Activated naive CD4-positive, alpha-beta T cell (primary cell): ENCODE measurements at places on chromosomes 2 and 18.
A peak's percentile ranks its signal among the peaks of the same experiment; 100 is the strongest.

GRCh38 chr18:72692086-72692485, 147.9 kb upstream of the CBLN2 start:
- DNase-seq, result no peak

DNA sequence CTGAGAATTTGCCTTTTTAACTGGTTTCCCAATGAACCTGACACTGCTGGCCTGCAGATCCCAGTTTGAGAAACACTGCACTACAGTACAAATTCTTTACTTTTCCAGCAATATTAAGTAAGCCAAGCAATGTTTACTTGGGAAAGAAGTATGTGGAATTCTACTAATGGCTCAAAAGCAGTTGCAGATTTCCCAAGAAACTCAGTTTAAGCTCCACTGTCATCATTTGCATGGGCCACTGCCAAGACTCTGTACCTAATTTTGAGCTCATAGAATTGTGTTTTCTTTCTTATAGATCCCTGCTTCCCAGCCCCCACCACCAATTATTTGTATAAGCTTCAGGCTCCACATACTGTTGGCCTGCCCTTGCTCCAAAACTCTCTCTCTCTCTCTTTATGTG, 676.1 kb downstream of the RNF144A start:
- no peak for DNase-seq

- DNase-seq, result peak; percentile 11
These were observed 9.5 kb upstream of the ZNF396 start for GRCh38 chr18:35386600-35387100.

GRCh38 chr2:217942731-217943335, 60.0 kb downstream of the TNS1 start:
- DNase-seq, result no peak

DNA sequence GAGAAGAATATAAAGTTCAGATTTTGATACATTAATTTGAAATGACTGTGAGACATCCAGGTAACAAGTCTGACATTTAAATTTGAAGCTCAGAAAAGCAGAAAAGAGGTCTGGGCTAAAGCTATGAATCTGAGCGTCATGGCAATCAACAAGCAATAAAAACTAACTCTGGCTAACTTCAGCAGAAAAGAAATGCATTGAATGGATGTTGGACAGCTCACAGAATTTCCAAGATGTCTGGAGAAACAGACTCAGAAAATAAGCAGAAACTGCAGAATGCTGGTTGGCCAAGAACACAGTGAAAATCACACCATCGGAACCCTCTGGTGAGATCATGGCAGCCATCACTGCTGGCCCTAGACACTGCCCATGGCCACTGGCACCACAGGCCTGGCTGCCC, 366.6 kb downstream of the METTL4 start:
- DNase-seq, result no peak

DNA sequence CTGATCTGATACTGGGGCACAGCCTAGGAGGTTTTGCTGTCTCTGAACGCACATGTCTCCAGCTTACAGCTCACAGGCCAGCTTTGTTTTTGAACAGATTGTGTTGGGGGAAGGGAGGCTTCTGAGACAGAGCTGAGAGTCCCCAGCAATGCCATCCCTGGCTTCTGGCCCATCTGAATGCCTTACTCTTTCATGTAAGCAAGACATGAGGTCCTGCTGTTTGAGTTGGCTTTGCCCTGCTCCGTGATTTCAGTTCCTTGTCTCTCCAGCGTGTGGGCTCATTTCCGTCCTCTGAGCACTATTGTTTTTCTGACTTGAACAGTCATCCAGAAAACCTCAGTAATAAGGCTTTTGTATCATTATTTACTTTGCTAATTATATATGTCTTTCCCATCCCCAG, 194.9 kb upstream of the TNP1 start:
- DNase-seq, result no peak

DNA sequence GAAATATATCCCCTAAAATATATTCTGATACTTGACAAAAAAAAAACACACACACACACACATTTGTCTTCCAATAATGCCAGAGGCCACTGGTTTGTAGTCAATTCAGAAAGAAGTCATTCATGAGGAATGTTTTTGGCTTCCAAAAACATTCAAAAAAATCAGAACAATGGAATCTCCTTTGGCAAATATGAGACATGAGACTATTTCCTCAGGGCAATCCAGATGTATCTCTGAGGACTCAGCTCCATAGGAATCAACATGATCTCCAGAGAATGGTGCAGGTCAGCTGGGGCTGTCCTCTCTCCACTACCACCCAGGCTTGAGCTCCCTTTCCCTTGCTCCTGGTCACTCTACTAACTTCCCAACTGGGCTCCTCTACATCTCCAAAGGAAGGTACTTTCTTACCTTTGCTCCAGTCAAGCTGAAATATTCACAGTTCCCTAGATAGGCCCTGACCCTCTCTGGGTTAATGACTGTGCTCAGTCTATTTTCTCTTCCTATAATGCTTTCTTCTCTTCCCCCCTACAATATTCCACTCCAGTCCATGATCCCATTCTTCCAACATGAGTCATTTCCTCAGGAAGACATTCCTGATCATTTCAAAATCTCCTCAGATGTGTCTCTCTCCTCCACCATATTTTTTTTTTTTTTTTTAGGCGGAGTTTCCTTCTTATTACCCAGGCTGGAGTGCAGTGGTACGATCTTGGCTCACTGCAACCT, 145.3 kb downstream of the C1D start:
- DNase-seq, result no peak

- no peak for DNase-seq
These were observed 144.4 kb downstream of the MBP start for GRCh38 chr18:76988031-76988826.

DNA sequence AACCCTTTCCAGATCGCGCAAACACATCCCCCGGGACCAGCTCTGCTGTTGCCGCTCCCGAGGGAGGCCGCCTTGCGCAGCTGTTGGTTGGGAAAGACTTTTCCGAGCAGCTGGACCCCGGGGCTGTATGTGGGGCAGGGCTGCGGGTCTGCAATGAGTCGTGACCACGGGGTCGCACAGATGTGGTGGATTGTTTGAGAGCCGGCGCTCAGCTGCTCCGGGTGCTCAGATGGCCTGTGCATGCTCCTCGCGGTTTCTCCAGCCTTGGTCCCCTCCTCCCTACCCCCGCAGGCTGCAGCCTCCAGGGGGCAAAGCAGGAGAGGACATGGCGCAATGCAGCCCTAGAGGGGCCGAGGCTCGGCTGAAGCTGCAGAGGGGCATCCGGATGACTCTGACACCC, 105.2 kb upstream of the OTOS start:
- DNase-seq, result no peak

DNA sequence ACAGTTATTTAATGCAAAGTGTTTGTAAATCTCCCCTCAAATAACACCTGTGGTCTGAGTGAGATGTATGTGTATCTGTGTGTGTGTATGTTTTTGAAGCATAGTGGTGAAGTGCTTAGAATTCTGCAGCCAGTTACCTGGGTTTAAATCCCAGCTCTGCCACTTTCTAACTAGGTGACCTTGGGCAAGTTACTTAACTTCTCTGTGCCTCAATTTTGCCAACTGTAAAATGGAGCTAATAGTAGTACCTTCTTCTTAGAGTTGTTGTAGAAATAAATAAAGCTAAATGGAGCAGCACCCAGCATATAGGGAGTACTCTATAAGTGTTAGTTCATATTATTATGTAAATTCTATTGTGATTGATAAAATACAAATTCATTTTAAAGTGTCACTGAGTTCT, 48.9 kb downstream of the TGFA start:
- DNase-seq, result no peak

- DNase-seq, result no peak
These were observed 215.2 kb upstream of the LRRTM1 start for GRCh38 chr2:80519699-80520291.

GRCh38 chr2:176126929-176127773, 2.4 kb upstream of the HOXD8 start:
- DNase-seq, result peak; percentile 42

- DNase-seq, result no peak
These were observed 236.0 kb downstream of the DOK6 start for GRCh38 chr18:69636529-69637301.

DNA sequence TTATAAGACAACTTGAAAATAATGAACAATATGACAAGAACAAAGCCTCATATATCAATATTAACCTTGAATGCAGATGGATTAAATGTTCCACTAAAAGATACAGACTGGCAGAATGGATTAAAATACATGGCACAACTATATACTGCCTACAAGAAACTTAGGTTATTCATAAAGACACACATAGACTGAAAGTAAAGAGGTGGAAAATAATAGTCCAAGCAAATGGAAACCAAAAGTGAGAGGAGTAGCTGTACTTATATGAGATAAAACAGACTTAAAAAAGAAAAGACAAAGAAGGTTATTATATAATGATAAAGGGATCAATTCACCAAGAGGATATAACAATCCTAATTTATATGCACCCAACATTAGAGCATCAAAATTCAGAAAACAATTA, 18.2 kb downstream of the LMAN1 start:
- DNase-seq, result no peak

DNA sequence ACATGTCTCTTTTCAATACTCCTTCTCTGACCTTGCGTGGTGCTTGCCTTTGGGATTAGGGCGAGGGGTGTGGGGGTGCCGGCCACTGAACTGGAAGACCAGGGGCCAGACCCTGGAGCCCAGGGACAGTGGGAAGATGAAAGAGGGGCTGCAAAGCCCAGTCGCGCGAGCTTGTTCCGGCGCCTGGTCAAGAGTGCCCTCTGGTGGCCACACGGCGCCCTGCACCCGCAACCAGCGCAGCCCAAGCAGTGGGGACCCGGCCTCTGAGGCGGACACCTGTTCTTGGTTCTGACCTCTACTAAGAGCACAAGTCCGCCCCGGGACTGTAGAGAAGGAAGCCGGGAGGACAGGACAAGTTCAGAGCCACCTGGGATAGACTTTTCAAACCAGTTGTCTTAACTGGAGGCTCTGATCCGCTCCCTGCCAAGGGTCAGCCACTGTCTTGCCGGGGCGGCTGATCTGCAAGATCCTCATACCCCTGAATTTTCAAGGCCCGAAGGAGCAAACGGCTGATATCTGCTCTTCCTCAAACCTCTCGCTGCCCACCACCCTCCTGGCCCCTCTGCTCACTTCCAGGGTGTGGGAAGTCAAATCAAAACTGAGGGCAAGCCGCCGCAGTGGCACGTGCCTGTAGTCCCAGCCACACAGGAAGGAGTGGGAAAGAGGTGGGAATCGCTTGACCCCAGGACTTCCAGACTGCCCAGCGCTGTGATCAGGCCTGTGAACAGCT, 14.9 kb upstream of the MSH6 start:
- peak; percentile 69 for DNase-seq

DNA sequence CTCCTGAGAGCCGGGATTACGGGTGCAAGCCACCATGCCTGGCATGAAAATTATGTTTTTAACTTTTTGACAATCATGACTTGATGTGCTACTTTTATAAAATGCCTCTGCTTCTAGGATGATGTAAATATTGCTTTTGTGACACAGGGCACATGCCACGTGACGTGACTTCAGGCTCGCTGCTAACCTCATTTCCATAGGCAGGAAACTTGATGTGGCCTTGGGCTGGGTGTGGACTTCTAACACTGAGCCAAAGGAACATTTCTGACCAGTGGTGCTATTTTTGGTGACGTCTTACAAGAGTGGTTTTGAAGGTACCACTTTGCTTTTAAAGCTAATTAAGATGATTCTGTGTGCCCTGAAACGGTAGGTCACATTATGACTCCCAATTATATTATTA, 34.2 kb upstream of the THOC1 start:
- no peak for DNase-seq

GRCh38 chr2:232891621-232892071, 21.6 kb downstream of the SNORC start:
- no peak for DNase-seq

DNA sequence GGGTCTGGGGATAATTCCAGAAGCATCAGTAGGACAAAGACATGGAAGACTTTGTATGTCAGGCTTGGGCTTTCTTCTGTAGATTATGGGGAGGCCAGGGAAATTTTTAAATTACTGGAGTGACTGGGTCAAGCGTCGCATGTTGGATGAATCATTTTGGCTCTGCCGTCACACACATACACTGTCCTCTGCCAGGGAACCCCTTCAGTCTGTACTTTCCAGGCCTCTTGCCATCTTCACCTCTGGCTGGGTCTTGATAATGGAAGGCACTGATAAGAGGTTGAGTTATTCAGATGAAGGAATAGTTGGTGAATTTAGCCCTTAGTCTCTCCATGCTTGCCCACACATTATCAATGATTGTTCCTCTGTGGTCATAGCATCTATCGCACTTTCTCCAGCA, 895.1 kb upstream of the CELF4 start:
- DNase-seq, result no peak

DNA sequence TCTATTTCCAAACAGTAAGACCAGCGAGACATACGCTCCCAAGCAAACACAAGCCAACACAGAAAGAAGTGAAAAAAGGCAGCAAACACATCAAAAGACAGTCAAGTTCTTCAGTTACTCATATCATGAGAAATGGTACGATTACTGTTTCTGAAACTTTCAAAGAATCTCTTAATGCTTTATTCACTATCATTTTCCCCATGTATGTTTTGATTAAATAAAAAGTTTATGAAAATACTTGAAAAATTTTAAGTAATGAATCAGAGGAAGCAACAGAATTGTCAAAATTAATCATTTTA, 114.9 kb downstream of the HDAC4 start:
- DNase-seq, result no peak

- no peak for DNase-seq
These were observed 36.0 kb upstream of the SCN1A start for GRCh38 chr2:166163775-166164174.

DNA sequence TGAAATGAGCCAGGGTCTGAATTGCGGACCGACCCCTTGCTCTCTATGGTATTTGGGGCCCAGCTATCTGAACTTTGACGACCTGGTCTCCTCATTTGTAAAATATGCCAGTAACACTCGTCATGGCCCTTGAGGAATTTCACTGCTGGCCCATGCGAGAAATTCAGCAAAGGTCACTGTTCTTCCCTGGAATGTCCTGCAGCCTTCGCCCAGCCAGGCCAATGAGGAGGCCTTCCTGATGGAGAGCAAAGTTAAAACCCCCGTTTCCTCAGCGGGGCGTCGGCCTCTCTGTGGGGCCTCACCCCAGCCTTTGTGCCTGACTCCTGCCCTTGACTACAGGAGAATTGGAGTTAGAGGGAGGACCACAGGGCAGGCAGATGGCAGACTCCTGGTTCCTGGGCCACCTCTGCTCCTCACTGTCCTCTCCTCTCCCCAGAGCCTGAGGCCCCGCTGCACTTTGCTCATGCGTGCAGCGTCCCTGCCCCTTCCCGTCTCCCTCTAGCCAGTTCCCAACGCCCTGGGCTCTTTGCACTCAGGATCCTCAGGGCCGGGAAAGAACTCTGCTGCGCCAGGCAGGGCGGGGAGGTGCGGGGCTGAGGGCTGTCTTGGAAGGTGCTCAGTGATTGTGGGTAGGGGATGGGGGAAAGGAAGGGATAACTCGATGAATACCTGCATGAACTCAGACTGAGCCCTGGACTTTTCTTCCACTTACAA, 257.0 kb upstream of the RAB6C start:
- no peak for DNase-seq

DNA sequence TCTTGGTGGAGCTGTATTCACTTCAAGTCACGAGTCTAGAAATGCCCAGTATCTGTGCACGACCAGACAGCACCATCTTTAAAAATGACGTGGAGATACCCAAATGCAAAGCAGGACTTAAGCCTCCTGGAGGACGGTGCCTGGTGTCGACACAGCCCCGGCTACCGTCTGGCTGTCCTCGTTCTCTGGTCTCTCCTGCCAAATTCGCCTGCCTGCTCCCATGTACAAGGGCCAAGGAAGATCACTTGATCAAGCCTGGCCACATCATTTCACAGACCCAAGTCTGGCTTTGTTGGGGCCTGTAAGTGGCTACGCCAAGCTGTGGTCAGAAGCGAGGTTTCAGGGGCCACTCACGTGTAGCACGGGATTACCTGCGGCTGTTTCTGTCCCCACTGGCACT, 9.4 kb downstream of the ODC1 start:
- DNase-seq, result no peak

- no peak for DNase-seq
These were observed 534.8 kb downstream of the DCC start for GRCh38 chr18:52874774-52875173.
